Subcutaneous preadipocyte (primary cell): ENCODE measurements at places on chromosomes 5 and 9. TPM values are rescaled to one million over a fixed set of nuclear protein-coding genes. Genes with fewer than 3 reads are reported as not detected.

CAMSAP1 gene
- total RNA-seq: 14.0 and 21.3 TPM in 2 replicates

TAF1L gene
- total RNA-seq: not detected in 2 replicates

SLCO6A1 gene
- not detected in 2 replicates for total RNA-seq

LRRC19 gene
- not detected in 2 replicates for total RNA-seq

FKTN gene
- total RNA-seq: 27.2 and 34.5 TPM in 2 replicates
